ENCODE measurements at places on chromosomes 1 and 21.

GRCh38 chr1:203609979-203610493, 16.6 kb upstream of the ATP2B4 start:
- no peak for DNase-seq

- DNase-seq = no peak
Observed at GRCh38 chr1:13702425-13703127, 2.6 kb downstream of the PRDM2 start.

GRCh38 chr1:45221716-45222115, 15.3 kb upstream of the ZSWIM5 start:
- DNase-seq = no peak

DNA sequence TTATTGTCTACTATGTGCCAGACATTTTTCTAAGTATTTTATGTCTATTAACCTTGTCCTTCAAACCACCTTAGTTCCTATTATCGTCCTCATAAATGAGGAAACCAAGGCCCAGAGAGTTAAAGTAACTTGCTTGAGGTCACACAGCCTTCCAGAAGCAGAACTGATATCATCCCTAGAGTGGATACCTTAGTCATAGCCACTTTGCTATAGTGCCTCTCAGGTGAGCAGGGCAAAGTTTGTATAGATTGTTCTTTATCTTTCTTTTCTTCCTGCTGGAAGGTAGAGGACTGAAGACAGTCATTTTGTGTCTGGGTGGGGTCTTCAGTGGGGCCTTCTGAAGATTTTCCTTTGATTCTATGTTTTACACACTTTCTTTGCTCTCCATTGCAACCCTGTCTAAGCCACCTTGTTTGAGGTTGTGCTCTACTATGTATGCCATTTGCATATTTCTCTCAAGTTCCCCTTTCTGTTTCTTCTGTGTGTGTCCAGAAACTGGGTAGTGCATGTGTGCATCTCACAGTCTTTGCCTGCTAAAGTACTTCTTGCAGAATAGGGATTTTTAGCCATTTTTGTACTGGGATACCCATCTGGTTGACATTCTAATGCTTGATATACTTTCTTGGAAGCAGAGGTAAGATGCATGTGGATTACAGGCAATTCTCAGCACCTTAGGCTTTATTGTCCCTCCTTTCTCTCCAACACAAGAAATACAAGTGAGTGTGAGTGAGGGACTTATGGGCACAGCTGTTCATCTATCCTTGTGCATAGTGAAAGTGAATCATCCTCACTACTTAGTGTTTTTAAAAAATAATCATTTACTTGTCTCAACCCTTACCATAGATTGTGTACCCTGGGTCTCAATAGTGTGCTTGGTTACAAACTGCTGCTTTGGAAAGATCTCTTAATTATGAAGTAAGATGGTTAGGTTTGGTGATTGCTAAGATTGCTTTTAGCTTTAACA, 207.6 kb upstream of the HMCN1 start:
- DNase-seq = no peak

DNA sequence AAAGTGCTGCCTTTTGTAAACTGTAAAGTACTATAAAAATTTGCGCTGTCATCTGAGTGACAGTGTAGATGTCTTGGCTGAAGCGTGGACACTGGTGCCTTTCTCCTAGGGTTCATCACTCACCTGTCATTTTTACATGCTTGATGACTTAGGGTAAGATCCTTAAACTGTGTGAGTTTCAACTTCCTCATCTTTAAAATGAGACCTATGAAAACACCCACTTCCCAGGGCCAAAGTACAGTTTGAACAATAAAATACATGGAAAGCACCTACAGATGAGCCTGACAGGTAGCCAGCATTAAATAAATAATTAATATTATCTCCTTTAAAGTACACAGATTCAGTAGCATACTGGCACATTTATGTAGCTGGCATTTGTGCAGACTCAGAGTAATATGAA, 309.9 kb downstream of the CHRM3 start:
- no peak for DNase-seq

DNA sequence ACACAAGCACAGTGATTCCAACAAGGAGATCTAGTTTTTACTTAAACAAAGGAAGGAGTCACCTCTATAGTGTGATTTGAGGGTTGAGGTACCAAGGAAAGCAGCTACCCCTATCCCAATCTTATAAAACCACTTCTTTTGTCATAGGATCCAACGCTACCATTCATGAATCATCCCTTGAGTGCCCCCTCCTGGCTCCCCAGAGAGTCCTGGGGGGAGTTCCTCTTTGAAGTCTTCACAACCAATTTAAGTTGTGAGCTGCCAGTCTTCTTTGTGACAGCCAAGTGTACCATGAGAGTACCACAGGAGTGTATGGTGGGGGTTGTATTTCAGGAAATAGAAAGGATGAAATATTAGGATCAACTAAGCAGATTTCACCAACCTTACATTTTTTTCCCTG, 39.1 kb upstream of the NHLH2 start:
- no peak for DNase-seq

Measured in frontal cortex (tissue), 4 donors.